NCI-H510A treated with DMSO at 0.1 percent for 48 hours (cell line): ENCODE measurements at places on chromosomes 11 and 22.
A peak's percentile ranks its signal among the peaks of the same experiment; 100 is the strongest.

- DNase-seq = no peak
Measured at GRCh38 chr11:1770061-1770460, 6.3 kb upstream of the CTSD start.

GRCh38 chr22:35914665-35915476, 113.8 kb downstream of the RBFOX2 start:
- peak; percentile 82 for DNase-seq

DNA sequence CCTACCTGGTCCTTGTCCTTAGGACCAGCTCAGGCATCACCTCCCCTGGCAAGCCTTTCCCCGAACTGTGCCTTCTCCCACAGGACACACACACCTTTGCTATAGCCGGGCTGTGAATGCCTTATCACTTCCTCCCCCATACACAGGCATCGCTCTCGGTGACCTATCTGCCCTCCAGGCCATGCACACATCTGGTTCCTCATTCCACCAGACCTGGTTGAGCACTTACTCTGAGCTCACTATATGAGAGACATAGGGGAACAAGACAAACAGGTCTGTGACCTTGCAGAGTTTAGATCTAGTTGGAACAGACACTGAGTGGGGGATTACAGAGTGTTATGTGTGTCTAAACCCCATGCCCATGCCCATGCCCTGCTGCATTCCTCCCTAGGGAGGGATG, 3.1 kb upstream of the BCR start:
- DNase-seq = no peak

- peak; percentile 52 for DNase-seq
Measured at GRCh38 chr11:115391598-115391997, 112.6 kb downstream of the CADM1 start.

DNA sequence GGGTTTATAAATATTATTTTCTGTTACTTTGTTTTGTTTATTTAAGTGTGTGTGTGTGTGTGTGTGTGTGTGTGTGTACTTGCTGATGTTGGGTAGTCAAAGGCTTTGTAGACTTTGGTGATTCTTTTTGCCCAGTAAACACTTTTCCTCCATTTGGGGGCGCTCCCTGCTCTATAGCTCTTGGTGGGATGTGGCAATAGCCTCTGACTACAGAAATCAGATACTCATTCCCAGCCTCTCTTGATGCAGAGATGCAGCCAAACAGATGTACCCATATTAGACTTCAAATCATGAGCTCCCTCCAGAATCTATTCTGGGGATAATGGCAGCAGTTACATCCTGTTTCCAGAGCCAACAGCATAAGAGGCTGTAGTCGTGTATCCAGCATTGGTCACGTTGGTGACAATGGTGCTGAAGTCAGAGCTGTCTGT, 33.4 kb upstream of the APOL5 start:
- no peak for DNase-seq

DNA sequence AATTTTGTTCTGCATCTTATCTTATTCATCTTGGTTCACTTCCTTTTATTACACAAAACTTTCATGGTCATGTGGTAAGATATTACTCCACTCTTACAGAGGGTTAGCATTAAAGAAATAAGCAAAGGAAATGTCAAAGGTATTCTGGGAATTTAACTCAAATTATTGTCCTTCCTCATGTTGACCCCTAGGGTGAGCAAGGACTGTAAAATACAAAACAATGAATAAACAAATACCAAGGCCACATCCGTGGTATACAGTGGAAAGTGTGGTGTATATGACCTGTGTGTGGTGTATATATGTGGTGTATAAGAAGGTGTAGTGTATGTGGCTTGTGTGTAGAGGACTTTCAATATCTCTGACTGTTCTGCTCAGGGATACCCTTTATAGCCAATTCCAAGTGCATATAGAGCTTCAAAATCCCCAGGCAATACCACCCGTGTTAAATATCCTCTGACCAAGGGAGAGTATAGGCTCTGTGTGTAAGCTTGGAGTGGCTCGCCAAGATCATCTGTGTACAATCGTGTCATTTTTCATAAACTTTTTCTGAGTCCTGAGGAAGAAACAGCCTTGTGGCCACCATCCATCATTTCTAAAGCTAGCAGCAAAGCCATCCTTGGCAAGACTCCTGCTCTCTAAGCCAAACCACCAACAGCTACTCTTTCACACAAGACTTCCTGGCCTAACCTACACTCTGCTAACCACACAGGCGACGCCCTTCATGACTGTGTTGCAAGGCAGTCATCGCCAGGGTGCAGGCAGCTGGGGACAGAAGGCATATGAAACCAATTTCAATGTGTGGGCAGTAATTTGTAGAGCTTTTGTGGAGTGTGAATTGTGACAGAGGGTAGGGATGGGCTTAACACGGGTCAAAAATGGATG, 548.0 kb downstream of the ETS1 start:
- no peak for DNase-seq

DNA sequence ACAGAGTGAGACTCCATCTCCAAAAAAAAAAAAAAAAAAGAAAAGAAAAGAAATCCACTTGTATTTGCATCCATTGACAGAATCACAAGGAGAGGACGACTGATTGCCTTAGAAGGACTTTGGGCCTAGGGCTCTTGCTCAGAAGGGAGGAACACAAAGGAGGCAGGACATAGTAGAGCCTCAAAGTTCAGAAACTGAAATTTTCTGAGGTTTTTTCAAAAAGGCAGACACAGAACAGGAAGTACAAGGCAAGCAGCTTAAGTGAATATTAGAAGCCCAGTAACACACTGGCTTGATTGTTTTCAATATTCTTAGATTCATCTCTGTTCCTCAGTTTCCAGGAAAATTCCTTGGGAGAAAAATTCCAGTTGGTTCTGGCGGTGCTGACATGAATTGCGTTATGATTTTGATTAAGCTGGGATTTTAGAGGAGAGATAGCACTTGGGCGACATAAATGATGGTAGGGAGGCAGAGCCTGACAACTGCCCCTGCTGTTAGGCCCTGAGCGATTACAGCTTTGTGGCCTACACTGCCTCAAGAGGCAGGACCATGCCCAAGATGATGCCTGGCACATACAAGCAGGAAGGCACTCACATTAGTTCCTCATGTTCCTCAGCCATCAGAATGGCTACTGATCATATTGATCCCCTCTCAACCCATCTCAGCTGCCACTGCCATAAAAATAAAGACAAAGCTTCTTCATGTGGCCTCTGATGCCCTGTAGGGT, 15.3 kb downstream of the CLPB start:
- no peak for DNase-seq

GRCh38 chr11:117997406-117997805, 11.2 kb downstream of the IL10RA start:
- no peak for DNase-seq

DNA sequence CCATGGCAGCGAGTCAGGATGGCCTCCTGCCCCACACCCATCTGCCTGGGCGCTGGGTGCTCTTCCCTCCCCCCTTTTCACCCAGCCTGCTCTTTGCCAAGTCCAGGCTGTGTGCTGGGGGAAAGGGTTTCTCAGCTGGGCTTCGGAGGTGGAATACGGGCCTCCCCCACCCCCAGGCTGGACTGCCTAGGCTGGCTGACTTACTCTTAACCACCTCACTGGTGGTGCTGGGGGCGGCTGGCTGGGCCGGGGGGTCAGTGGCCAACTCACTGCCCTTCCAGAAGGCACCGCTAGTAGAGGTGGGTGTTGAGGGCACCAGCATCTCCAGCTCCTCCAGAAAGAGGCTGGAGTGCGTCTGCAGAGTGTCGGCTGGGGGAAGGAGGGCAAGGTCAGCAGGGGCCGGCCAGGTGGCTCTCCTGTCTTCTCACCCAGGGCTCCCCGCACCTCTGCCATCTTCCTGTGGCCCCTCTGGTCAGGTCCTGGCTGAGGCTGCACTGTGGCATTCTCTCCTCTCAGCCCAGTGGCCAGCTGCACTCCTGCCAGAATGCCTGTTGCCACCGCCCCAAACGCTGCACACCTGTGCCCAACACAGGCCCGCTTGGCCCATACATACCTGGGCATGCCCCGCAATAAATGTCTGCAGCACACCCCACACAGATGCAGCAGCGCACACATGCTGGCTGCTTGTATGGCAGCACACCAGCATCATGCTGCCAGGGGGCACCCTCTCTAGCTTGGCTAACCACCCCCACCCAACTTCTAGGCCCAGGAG, 9.7 kb downstream of the PITPNM1 start:
- DNase-seq = no peak

DNA sequence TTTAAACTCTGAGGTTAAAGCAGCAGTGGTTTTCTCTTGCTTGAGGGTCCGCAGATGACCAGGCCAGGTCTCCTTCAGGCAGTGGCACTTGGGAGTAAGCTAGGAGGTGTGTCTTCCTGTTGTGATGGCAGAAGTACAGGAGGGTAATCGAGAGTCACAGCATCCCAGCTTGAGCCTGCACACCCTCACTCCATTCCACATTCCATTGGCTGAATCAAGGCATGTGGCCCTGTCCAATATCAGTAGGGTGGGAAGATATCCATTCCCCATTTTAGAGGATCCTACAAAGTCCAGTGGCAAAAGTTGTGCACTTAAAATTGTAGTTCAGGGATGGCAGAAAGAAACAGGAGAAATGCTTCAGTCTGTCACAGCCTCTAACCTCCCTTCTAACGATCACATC, 23.3 kb downstream of the OSBP2 start:
- no peak for DNase-seq

DNA sequence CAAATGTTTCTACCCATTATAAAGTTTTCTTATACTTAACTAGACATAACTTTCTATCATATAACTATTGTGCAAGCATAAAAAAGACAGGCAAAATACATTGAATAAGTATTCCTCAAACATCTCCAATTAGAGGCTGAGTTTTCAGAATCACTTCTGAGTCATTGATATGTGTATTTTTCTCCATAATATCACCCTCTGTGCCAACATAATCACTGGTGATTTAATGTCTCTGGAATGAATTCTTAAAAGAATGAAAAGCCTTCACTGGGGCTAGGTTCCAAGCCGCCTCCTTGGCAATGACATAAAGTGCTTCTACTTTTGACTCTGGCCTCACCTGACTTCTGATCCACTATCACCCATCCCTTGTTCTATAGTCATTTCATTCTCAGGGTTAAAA, 197.0 kb upstream of the E2F8 start:
- no peak for DNase-seq
